ENCODE measurements at places on chromosomes 13 and 19. TPM values are rescaled to one million over a fixed set of nuclear protein-coding genes. Genes with fewer than 3 reads are reported as not detected.

NKG7 gene
- not detected for total RNA-seq

ATP8A2 gene
- total RNA-seq: 0.13 TPM

TRIP10 gene
- total RNA-seq: 31.6 TPM

SPRED3 gene
- 1.7 TPM for total RNA-seq

DNA sequence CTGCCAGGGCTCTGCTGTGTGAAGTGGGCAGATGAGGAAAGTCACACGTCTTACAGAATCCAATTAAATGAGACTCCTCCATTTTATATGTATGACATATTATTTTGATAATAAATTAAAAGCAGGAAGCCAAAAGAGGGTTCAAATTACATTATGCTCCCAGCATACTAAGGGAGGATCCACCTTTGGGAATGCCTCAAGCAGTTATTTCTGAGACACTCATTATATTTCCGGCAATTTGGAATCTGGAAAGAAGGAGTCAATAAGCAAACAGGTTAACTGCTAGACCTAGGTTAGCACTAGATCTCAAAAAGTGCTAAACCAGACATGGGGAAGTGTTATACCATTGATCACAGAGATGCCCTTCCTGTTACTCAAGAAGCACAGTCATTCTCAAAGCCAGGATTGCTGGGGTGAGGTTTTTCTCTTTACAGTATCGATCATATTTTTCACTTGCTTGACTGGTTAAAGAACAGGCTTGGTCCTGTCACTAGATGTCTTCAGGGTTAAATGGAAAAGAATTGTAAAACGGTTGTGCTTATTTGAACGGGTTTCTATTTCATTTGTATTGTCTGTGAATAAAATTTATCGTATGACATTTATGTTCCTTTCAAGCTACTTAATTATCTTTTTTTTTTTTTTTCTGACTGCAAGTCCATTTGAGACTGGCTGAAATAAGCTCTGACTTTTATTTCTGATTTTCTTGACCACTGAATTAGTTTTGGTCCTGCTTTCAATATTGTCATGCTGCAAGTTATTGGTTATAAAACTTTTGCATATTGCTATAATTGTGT lies 523.2 kb downstream of the KLF12 start:
- DNase-seq: no peak

- no peak for DNase-seq
Observed at GRCh38 chr13:41580345-41580744, 123.0 kb downstream of the RGCC start.

DNA sequence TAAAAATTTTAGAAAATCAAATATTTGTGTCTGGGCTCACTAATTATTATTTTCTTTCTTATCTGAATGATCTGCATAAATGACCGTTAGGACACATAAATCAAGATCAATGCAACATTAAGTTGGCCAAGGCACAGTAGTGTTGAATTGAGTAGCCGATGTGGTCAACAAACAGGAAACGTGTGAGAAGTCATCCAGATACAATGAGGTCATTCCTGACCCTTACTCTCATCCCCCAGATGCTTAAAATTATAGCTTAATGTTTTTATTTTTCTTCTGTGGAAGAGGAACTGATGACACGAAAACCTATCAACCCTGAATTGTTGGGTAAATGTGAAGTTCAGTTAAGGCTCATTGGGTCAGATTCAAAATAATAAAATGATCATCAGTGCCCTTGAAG lies 222.9 kb downstream of the RFC3 start:
- no peak for DNase-seq

- DNase-seq: no peak
Observed at GRCh38 chr13:101305981-101306411, 110.3 kb downstream of the NALCN start.

DNA sequence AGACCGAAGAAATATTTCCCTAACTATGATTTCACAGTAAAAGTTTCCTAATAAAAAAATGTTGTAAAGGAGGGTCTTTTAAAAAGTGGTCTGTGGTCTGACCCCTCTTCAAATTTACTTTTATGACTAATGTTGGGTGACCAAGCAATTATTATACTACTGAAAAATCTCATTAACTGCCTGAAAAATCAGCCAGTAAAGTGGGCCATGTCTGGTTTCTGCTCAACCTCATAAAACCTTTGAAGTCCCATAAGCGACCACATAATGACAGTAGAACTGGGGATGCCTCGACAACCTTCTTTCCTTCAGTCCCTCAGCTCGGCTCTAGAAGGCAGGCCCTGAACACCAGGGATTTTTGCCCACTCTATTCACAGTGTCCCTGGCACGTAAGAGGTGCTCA lies 434.3 kb downstream of the EFNB2 start:
- no peak for DNase-seq

DNA sequence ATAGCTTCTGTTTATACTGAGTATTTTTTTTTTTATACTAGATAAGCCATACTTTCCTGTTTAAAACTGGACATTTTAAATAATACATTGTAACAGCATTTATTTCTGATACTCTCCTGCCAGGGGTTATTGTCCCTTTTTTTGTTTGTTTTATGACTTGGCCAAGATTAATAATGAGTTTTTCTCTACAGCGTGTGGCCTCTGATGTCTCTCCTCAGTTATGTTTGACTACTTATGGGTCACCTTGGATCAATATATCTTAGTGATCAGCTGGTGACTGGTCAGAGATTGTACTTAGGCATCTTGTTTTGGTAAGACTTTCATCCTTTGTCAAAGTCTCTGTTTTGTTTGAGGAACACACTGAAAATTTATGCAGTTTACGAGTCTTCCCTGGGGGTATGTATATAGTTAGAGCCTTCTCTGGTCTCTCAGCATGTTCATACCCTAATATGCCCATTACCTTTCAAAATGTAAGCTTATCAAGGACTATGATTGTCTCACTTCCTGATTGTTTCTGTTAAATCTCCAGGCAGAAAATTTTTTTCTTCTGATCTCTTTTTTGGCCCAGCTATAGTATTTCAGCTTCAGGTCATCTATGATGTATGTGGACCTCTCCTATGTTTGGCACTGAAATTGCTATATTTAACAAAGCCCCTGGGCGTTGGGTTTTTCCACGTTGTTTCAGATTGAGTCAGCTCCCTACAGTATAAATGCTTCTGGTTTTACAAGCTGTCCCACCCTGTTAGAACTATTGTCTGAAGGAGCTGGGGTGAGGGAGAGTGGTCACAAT lies 87.9 kb downstream of the URI1 start:
- DNase-seq: no peak

- DNase-seq: peak; percentile 88
Observed at GRCh38 chr19:13841086-13841961, 35.6 kb upstream of the NANOS3 start.

- no peak for DNase-seq
Observed at GRCh38 chr13:106650690-106651205, 82.8 kb upstream of the ARGLU1 start.

DNA sequence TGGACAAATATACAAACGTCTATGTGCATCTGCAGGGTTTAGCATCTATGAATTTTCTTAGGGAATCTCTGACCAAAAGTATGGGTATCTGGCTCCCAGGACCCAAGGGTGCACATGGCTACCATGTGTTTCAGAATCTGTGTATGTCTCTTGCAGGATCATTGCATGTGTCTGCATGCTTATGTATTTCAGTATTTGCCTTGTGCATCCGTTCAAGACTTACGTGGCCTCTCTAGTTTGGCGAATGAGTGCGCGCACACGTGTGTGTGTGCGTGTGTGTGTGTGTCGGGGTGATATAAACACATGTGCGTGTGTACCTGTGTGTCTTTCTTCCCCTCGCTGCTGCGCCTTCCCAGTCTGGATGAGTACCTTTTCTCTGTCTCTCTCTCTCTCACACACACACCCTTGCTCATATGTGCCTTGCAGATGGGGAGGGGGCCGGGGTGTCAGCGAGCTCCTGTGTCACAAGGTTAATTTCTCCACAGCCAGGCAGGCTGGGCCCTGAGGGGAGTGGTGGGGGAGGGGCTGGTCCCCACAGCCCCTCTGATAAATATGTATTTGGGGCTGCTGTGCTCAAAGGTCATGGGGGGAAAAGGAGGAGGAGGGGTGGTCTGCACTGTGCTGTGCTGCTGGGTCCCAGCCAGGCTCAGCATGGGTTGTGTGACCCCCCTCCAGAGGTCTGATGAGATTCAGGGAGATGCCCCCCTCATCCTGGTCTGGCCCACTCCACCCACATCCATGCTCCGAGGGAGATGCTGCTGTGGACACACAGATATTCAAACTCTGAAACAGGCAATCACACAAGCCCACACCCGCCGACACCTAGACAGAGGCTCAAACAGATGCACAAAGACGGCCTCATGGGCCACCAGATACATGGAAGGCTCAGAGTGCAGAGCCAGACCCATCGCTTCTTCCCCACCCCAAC lies 37.5 kb upstream of the POU2F2 start:
- no peak for DNase-seq

DNA sequence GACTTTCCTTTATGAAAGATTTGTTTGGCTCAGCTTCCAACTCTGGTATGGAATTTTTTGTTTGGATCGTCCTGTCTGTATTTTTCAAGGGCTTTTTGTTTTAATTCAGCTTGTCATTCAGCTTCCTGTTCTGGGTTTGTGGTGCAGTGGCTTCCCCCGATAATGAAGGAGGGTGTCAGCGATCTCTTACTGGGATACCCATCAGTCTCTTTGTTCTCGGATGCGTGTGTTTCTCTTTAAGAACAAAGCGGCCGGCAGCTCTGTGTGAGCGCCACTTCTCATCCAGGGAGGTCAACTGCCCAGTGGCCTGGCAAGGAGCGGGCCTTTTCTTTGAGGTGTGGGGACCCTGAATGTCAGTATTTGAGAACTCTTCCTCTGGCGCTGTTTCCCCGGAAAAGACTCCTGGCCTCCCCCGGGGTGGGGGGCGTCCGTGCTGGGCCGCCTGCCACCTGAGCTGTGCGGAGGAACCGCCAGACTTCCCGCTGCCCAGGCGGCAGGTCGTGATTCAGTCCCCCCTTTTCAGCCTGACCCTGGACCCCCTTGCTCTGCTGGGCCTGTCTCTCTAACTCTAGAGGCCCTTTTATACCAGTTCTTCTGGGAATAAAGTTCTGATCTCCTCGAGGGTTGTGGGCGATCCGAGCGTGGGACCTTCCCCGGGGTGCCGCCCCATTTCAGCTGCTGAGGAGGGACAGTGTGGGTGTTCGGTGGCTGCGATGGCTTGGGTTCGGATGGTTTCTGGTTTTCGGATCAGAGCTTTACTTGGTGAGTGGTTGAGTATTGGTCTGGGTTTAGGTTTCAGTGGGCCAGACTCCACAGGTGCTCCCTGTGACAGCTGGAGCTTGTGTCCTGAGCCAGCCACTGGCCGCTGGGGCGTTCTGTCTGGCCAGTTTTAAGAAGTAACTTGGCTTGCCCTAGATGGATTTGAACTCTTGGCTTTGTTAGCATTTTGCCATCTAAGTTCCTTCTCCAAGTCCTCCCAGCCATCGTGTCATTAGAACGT lies 3.4 kb downstream of the SF3A2 start:
- DNase-seq: no peak

DNA sequence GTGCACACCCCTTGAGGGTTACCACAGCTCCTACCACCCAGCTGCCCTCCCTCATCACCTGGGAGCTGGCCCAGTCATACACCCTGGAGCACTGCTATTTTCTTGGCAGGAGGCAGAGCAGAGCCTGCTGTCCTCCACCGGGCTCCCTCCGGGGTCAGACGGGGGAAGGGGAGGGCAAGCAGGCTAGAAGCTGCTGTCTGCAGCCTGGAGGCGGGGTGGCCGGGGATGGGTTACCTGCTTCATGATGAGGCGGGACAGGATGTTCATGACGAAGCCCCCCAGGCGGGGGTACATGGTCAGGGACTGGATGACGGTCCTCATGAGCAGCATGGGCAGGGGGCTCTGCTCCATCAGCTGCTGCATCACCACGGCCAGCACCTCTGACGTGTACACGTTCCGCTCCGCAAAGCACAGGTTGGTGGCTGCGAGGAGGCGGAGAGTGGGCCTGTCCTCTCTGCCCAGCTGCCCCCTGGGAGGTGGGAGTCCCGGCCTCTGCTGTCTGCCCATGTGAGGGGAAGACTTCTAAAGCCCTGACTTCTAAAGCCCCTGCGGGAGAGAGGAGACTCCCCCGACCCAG lies 2.7 kb upstream of the RSPH6A start:
- no peak for DNase-seq

GRCh38 chr13:105232439-105232838 lies 1303.0 kb downstream of the EFNB2 start:
- DNase-seq: no peak

DNA sequence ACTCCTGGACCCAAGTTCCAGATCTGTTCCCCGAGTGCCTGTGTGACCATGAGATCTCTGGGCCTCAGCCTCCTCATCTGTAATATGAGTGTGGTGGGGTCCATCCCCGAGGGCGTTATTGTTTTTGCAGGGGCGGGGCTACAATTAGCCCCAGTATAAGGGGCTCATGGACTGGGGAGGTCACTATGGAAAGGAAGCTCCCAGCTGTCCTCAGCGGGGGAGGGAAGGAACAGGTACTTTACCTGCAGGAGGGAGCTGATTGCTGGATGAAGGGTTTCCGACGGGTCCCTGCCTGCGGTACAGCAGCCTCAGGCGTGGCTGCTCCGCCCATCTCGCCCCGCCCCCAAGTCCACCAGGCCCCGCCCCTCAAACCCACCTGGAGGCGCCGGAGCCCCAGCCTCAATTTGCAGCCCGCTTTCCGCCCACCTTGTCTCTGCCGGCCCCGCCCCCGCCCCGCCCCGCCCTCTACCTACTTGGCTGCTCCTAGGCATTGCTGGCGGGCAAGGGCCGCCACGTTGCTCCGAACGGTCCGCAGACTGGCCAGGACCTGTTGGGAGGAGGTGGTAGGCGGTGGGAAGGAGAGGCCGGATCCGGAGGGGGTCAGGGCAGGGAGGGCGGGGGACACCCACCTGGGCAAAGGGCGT lies 5.5 kb downstream of the PDE4C start:
- no peak for DNase-seq

- peak; percentile 86 for DNase-seq
Observed at GRCh38 chr19:43524922-43525835, 1.8 kb downstream of the ETHE1 start.

GRCh38 chr13:98690348-98691022 lies 62.0 kb downstream of the SLC15A1 start:
- DNase-seq: no peak

DNA sequence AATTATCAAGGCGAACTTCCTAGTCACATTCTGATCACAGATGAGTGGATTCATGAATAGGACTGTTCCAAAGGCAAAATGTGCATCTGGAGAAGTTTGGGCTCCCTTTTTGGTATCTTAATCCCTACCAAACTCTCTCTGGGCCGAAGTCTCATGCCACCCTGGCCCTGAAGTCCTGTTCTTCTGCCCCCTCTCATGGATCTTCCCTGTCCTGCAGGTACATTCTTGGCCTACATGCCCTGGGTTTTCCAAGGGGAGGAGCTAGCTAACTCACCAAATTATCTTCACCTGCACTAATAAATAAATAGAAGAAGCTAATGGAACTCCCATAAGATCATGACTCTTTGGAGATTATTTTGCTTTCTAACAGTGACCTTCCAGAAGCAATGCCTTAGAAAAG lies 50.3 kb downstream of the SERTM1 start:
- DNase-seq: no peak

GRCh38 chr13:46648166-46648607 lies 95.2 kb downstream of the LRCH1 start:
- DNase-seq: no peak

- no peak for DNase-seq
Observed at GRCh38 chr13:91277013-91277676, 70.3 kb upstream of the MIR17HG start.

Data from suprapubic skin (tissue), 4 donors.